ENCODE measurements at places on chromosomes 5 and 9. TPM values are rescaled to one million over a fixed set of nuclear protein-coding genes. Genes with fewer than 3 reads are reported as not detected.

The DRD1 gene
- total RNA-seq = 0.40 TPM

The GPX3 gene
- total RNA-seq = 2.4 TPM

DNA sequence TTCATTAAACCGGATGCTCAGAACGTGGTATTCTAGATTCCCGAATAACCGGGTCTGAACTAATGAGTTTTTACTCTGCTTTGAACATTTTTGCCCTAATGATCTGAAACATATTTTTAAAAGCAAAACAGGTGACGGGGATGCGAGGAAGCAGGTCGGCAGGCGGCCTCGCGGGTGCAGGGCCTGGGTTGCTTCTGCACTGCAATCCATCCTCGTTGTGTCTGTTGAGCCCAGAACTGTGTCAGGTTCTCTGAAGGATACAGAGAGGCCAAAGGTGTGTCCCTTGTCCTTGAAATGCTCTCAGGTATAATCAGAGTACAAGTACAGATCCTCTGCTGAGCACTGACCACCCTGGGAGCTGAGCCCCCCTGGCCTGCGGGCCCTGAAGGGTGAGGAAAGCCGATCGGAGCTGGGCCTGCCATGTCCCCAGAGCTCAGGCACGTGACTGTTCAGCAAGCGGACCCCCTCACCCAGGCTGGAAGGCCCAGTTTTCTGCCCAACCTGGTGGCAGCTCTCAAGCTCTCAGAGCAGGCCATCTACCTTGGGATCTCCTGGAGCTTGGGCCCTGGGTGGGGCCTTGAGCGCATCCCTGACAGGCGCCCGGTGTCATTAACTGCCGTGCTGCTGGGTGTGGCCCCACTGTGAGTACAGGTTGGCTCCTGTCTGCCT is 151.8 kb downstream of the OLFM1 start:
- peaks cover 24% of the 10 kb centered on the region for H3K27me3 ChIP-seq
- no peak overlapping the region for H3K4me3 ChIP-seq
- H3K27ac ChIP-seq = no peak overlapping the region
- H3K36me3 ChIP-seq = no peaks in the 10 kb centered on the region
- peaks cover 4% of the 10 kb centered on the region for H3K4me1 ChIP-seq
- DNase-seq = no peak

The FAXDC2 gene
- total RNA-seq = 33.9 TPM

DNA sequence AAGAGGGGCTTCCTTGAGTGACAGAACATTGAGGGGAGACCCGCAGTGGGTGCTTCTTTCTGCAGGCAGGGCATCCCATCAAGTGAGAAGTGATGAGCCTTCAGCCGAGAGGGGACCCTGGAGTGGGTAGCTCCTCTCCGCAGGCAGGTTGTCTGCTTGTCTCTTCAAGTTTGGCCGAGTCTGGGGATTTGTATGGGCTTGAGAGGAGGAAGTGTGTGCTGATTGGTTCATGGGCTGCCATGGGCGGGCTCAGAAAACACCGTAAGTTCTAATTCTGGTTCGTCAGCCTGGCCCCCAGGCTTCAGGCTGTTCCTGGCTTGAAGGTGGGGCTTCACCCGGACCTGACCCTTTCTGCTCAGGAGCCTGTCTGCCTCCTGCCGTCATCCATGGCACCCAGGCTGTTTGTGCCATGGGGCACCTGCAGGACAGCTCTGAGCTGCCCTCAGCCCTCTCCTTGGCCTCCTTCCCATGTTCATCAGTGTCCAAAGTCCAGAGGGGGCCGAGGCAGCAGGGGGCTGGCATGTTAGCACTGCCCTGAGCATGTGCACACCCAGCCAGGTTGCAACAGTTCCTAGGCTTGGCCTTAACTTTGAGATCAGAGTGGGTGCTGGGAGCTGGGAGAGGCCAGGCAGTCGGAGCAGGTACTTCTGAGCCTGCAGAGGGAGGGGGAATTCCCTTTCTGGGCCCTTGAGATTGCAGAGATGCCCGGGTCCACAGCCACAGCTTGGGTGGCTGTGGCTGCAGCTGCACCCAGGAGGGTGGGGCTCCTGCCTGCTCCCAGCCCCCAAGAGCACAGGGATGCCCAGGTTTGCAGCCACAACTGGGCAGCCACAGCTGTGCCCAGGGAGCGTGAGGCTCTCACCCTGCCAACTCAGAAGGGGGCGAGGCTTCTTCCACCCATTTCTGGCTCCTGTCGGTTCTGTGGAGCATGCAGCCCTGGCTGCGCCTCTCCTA is 13.5 kb upstream of the DHFR start:
- H3K27ac ChIP-seq = no peak overlapping the region
- H3K4me1 ChIP-seq = no peaks in the 10 kb centered on the region
- H3K4me3 ChIP-seq = no peak overlapping the region
- peaks cover 33% of the 10 kb centered on the region for H3K36me3 ChIP-seq
- DNase-seq = no peak

GRCh38 chr9:98310752-98311392 is 55.4 kb upstream of the TBC1D2 start:
- DNase-seq = no peak
- peaks cover 6% of the 10 kb centered on the region for H3K27me3 ChIP-seq
- no peak overlapping the region for H3K27ac ChIP-seq
- no peaks in the 10 kb centered on the region for H3K4me1 ChIP-seq
- H3K36me3 ChIP-seq = no peaks in the 10 kb centered on the region

- H3K4me1 ChIP-seq = peaks cover 12% of the 10 kb centered on the region
- H3K27me3 ChIP-seq = no peaks in the 10 kb centered on the region
- no peak for DNase-seq
- peak overlapping the region; percentile 69 for H3K27ac ChIP-seq
- peaks cover 3% of the 10 kb centered on the region for H3K36me3 ChIP-seq
These were observed 37.7 kb downstream of the RGS3 start for GRCh38 chr9:113501129-113501686.

The FYB1 gene
- 1.6 TPM for total RNA-seq

GRCh38 chr9:89684912-89685636 is 80.3 kb downstream of the GADD45G start:
- no peak overlapping the region for H3K27ac ChIP-seq
- no peaks in the 10 kb centered on the region for H3K36me3 ChIP-seq
- no peaks in the 10 kb centered on the region for H3K27me3 ChIP-seq
- no peak for DNase-seq
- H3K4me1 ChIP-seq = peaks cover 12% of the 10 kb centered on the region

GRCh38 chr5:107203243-107203642 is 467.5 kb downstream of the EFNA5 start:
- peaks cover 11% of the 10 kb centered on the region for H3K4me1 ChIP-seq
- peaks cover 3% of the 10 kb centered on the region for H3K36me3 ChIP-seq
- no peak overlapping the region for H3K4me3 ChIP-seq
- H3K27me3 ChIP-seq = no peaks in the 10 kb centered on the region
- no peak for DNase-seq
- H3K27ac ChIP-seq = no peak overlapping the region

DNA sequence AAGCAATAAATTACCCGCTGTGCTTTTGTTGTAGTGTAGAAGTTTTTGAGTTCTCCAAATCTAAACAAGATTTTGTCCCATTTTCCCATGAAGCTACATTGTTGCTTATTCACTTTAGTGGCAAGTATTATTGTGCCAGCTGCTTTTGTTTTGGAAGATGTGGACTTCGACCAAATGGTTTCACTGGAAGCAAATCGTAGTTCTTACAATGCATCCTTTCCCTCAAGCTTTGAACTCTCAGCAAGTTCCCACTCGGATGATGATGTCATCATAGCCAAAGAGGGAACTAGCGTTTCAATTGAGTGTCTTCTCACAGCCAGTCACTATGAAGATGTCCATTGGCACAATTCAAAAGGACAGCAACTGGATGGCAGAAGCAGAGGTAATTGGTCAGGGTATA is 10.9 kb downstream of the MFAP3 start:
- no peak for DNase-seq
- H3K36me3 ChIP-seq = peaks cover 22% of the 10 kb centered on the region

The ARAP3 gene
- total RNA-seq = 53.8 TPM

GRCh38 chr5:139147483-139148087 is 50.6 kb downstream of the SIL1 start:
- DNase-seq = no peak
- peaks cover 57% of the 10 kb centered on the region for H3K4me1 ChIP-seq
- H3K27me3 ChIP-seq = no peaks in the 10 kb centered on the region
- no peak overlapping the region for H3K4me3 ChIP-seq
- peaks cover 6% of the 10 kb centered on the region for H3K36me3 ChIP-seq
- peak overlapping the region; percentile 96 for H3K27ac ChIP-seq

DNA sequence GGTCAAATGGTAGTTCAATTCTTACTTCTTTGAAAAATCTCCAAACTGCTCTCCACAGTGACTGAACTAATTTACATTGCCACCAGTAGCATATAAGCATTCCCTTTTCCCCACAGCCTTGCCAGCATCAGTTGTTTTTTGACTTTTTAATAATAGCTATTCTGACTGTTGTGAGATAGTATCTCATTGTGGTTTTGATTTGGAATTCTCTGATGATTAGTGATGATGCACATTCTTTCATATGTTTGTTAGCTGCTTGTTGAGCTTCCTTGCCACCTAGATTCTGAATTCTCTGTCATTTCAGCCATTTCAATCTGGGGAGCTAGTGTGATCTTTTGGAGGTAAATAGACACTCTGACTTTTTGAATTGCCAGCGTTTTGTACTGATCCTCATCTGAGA is 24.0 kb downstream of the CDK20 start:
- H3K36me3 ChIP-seq = peaks cover 12% of the 10 kb centered on the region
- no peak overlapping the region for H3K4me3 ChIP-seq
- H3K27me3 ChIP-seq = no peaks in the 10 kb centered on the region
- H3K27ac ChIP-seq = no peak overlapping the region

The TUBB4B gene
- 148 TPM for total RNA-seq

DNA sequence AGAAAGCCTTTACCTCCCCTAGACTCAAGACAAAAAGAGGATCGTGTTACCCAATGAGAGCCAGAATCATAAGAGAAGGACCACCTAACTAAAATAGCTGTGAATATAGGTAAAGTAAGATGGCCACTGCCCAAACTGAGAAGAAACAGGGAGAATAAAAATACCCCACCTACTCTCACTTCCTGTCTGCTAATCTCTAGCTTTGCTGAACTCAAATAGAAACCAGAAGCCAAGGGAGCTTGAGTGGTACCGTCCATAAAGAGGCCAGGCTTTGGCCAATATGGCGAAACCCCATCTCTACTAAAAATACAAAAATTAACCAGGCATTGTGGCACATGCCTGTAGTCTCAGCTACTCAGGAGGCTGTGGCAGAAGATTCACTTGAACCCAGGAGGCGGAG is 123.0 kb upstream of the FST start:
- no peak for DNase-seq
- no peak overlapping the region for H3K27ac ChIP-seq
- no peaks in the 10 kb centered on the region for H3K27me3 ChIP-seq
- H3K4me1 ChIP-seq = no peaks in the 10 kb centered on the region
- no peaks in the 10 kb centered on the region for H3K36me3 ChIP-seq

The PALM2AKAP2 gene
- 39.7 TPM for total RNA-seq

DNA sequence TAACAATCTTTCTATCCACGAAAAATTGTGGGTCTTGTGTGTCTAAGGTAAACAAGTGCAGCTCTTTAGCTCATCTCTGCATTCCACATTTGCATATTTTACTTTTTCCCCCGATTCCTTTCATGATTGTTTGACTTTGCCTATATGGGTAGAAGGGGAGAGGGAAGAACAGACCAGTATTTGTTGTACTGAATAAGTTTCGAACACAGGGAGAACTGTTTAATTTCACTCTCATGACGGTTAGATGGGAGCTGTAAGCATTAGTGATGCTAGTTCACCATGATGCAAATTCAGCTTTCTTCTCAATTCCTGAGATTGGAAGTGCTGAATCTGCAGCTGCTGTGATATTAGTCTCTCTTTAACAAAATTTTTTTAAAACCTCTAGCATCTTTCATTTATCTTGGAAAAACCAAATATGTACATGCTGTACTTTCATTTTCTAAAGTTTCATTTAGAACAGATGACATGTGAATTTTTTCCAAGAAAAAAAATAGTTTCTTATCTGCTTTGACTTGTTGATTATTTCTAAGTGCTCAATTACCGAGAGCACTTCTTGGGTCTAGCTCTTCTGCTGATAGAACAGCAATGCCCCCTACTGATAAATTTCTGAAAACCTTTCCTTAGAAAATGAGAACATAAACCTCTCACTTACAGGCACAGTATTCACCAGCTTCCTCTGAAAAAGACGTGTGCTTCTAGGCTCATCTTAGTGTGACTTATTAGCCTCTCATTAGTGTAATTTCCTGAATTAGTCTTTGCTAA is 149.5 kb downstream of the BAAT start:
- no peak for DNase-seq
- no peak overlapping the region for H3K27ac ChIP-seq
- peaks cover 4% of the 10 kb centered on the region for H3K27me3 ChIP-seq
- no peak overlapping the region for H3K4me3 ChIP-seq

The IFNA21 gene
- not detected for total RNA-seq

The EGFLAM gene
- 6.8 TPM for total RNA-seq

The DMGDH gene
- 1.2 TPM for total RNA-seq

- no peaks in the 10 kb centered on the region for H3K4me1 ChIP-seq
- peaks cover 2% of the 10 kb centered on the region for H3K27me3 ChIP-seq
- H3K36me3 ChIP-seq = no peaks in the 10 kb centered on the region
- H3K4me3 ChIP-seq = no peak overlapping the region
- DNase-seq = no peak
These were observed 64.2 kb upstream of the HTR1A start for GRCh38 chr5:64026493-64026892.

The CRHBP gene
- total RNA-seq = 5.3 TPM

- no peaks in the 10 kb centered on the region for H3K4me1 ChIP-seq
- no peak overlapping the region for H3K4me3 ChIP-seq
- no peak overlapping the region for H3K27ac ChIP-seq
- no peak for DNase-seq
These were observed 102.7 kb downstream of the LRRC70 start for GRCh38 chr5:62681117-62681850.

The IRX1 gene
- total RNA-seq = 71.5 TPM

The CAVIN4 gene
- 4.3 TPM for total RNA-seq

DNA sequence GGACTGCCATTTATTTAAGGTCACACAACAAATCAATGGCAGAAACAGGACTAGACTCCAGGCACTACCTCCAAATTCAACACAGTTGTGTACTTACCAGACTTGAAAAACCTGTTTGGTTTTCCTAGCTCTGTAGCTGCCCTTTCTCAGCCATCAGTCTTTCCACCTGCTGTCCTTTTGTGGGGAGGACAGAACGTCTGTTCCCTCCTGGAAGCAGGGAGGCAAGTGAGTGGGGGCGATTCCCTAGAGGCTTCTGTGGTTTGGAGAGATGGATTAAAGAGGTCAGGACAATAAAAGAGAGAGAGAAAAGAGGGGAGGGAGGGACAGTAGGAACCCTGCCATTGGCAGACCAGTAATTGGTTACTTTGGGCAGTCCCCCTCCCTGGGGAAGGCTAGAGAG is 14.7 kb downstream of the ASTN2 start:
- H3K4me1 ChIP-seq = peaks cover 36% of the 10 kb centered on the region
- no peak for DNase-seq
- no peaks in the 10 kb centered on the region for H3K36me3 ChIP-seq
- H3K4me3 ChIP-seq = peak overlapping the region; percentile 21
- H3K27ac ChIP-seq = peak overlapping the region; percentile 28

The CEL gene
- 4.3 TPM for total RNA-seq

DNA sequence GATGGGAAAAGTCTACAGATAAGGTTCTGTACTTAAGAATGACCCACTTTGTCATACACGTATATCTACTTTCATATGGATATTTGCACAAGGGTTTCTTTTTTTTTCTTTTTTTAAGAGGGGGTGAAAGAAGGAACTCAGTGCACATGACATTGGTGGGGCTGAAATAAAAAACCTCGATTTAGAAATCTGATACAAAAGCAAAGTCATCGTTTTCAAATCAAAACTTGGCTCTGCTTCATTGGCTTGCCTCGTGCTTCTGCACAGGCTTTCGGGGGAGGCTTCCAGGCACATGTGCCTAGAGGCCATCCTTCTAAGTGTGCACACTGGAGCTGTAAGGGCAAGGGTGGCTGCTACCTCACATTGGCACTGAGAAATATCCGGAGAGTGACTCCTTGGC is 31.1 kb downstream of the PTTG1 start:
- H3K4me3 ChIP-seq = no peak overlapping the region
- peaks cover 2% of the 10 kb centered on the region for H3K27me3 ChIP-seq
- peaks cover 15% of the 10 kb centered on the region for H3K4me1 ChIP-seq
- no peak for DNase-seq
- no peak overlapping the region for H3K27ac ChIP-seq

The PIP5K1B gene
- total RNA-seq = 1.3 TPM
